ENCODE measurements at places on chromosomes 12 and 14.

DNA sequence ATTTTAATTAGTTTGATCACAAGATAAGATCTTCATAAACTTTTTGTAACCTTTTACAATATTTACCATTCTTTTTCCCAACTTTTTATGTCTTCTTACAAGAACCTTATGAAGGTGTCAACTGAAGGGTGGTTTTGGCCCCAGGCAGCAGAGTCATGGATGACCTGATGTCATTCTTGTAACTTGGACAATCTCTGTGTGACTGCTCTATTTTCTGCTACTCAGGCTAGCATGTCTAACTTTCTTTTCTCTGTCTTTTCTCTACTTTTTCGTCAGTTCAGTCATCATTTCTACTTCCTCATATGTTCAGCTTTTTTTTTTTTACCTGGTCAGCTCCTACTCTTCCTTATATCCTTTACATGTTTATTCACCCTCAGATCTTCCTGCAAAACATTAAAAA is 150.7 kb upstream of the PTPRQ start:
- no peak for DNase-seq

DNA sequence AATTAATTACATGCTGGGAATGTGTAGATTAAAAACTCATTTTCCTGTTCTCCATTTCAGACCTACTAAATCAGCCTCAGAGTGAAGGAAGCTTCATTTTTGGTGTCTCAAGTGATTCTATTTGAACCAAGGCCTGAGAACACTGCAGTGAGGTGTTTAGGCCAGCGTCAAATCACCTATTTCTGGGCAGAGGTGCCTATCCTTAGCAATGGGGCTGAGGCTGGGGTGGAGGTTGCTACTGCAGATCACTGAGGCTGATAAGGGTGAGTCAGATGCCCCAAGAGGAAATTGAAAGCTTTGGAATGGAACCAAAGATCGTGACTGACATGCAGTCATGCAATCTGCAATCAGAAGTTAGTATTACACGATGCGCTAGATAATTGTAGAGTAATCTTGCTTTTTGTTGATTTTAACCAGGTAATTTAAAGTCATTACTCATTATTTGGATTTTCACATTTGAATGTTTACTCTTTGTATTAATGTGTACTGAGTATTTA is 4.4 kb downstream of the TXNRD1 start:
- no peak for DNase-seq

- DNase-seq = no peak
These were observed 500.1 kb upstream of the CCDC196 start for GRCh38 chr14:65986041-65986440.

- no peak for DNase-seq
These were observed 175.9 kb upstream of the BMP4 start for GRCh38 chr14:54132496-54132895.

- DNase-seq = no peak
These were observed 62.3 kb downstream of the FOS start for GRCh38 chr14:75340921-75341320.

DNA sequence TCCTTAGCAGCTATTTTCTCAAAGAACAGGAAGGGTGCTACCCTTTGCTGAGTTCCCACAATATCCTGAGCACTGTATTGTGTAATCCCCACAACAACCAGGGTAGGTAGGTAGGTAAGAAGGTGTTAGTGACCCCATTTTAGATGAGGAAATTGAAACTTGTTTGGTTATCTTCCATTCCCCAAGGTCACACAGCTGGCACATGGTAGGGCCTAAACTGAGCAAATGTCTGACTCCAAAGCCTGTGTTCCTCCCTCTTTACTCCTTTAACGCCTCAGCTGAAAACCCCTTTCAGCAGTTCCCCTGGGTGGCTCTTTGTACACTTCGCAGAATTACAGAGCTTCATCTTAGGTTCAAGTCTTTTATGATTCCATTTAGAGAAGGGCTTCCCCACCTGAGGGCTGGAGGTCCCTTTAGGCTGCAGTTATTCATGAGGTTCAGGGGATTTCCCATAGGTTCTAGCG is 26.5 kb upstream of the RIC8B start:
- peak; percentile 32 for DNase-seq

DNA sequence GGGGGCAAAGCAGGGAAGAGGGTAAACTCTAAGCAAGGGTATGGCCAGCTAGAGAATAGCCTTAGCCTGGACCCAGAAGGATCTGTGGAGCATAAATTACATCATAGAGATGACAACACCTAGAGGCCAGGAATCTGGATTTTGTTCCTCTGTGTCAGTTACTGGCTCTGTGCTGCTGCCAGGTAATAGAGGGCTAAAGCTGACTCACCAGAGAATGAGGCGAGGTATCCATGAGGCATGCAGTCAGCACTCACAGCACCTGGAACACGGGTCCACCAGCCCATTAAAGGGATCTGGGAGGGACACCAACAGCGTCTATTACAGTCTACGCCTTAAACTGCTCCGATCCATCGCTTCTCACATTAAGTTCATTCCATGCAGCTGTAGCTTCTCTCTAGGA is 74.9 kb upstream of the CMKLR1 start:
- no peak for DNase-seq

GRCh38 chr12:120249875-120250795 is 15.4 kb downstream of the PXN start:
- no peak for DNase-seq

DNA sequence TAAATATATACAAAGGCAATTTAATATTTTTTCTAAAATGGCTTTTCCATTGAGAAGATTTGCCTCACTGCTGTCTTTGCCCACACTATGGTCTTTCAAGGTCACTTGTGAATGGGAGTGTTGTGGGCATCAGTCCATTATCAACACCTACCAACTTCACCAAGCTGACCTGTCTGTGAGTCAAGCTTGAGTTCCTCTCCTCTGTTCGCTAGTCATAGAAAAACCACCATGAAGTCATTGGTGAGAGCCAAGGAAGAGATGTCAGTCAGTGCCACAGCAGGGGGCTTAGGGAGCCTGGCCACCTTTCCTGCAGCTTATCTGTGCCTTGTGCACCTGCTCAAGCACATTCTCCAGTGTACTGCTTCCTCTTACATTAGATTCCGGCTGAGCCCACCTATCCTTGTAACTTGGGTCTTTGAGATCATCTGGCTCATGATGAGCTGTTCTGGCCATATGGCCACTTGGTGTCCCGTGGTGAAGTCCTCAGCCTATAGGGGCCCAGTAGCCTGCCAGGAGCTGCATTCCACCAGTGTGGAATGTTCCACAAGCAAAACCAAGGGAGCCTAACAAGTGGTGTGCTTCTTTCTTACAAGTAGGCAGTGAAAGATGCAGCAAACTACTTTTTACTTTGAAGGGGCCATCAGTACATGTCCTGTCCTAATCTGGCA is 80.8 kb upstream of the C12orf71 start:
- no peak for DNase-seq

- DNase-seq = no peak
These were observed 156.6 kb downstream of the DAD1 start for GRCh38 chr14:22432348-22432976.

- DNase-seq = peak; percentile 68
These were observed 62.5 kb upstream of the PYGL start for GRCh38 chr14:51006781-51007211.

DNA sequence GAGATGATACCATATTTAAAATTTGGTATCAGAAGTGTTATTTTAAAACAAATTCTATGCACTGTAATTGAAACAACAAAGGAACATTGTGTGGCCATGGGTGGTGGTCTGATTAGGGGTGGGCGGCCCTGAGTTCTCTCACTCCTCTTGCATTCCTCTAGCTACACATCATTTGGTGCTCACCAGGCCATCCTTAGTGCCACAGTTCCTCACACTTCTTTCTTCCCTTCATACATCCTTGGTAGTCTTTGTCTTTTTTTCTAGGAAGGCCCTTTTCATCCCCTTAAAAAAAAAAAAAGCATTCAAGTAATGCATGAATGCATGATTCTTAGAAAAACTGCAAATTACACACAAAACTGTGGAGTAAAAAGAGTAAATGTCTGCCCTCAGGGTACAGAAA is 2.4 kb upstream of the MANSC4 start:
- no peak for DNase-seq

- DNase-seq = no peak
These were observed 32.7 kb upstream of the NAP1L1 start for GRCh38 chr12:76117067-76117691.

DNA sequence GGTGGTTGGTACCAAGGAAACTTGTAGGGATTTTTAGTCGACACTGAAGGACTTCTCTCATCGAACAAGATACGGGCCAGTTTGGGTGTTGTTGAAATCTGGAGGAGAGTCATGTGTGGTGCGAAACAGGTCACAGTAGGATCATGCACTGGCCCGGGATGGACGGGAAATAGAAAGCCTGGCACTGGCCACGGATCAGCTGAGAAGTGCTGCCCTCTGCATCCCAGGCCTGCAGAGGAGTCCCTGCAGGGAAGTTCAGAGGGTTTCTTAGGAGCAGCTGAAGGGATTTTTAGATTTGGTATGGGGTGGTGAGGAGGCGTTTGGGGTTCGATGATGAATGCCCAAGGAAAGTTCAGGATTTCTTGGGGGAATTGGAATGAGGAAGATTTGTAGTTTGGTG is 63.1 kb downstream of the TSPAN9 start:
- DNase-seq = no peak

DNA sequence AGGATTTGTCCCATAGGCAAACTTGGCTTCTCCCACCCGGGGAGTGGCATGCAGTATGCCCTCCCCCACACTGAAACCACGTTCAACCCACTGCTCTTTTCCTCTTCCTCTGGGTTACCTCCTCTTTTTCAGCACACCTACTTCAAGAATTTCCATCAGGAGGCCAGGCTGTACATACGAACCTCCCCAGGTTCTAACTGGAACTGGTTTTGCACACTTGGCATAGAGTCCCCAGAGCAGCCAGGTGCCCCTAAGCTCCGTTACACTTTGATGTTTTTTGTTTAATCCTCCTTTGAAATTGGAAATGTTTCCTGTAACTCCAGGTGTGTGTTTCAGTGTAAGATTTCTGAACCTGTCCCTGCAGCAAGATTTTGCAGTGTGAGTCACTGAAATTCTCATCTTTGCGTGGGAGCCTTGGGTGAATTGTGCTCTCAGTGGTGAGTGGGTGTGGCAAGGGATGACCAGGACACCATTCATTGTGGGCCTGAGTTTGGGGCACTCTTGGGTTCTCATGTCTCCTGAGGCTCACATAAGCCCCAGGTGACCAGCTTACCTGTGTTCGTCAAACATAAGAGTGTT is 18.2 kb downstream of the CD9 start:
- no peak for DNase-seq

GRCh38 chr12:67982164-67982563 is 7.1 kb upstream of the IFNG-AS1 start:
- no peak for DNase-seq

- DNase-seq = no peak
These were observed 110.6 kb downstream of the RPL10L start for GRCh38 chr14:46540986-46541385.

GRCh38 chr12:10941916-10942607 is 3.0 kb upstream of the TAS2R14 start:
- DNase-seq = no peak

DNA sequence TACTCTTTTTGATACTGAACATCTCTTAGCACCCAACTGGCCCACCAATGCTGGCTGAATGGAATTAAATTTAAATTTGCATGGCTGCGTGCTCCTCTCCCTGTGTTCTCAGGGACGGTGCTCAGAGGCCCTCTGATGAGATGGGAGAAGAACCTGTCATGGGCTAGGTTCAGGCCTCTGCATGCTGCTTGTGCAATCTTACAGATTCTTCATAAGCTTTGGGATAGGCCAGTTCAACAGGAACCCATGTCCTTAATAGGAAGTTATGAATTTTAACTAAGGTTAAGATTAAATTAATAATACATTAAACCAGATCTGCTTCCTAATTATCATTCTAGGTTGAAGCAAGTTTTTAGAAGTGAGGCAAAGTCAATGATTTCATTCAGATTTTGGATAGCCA is 119.7 kb upstream of the LRIG3 start:
- no peak for DNase-seq

DNA sequence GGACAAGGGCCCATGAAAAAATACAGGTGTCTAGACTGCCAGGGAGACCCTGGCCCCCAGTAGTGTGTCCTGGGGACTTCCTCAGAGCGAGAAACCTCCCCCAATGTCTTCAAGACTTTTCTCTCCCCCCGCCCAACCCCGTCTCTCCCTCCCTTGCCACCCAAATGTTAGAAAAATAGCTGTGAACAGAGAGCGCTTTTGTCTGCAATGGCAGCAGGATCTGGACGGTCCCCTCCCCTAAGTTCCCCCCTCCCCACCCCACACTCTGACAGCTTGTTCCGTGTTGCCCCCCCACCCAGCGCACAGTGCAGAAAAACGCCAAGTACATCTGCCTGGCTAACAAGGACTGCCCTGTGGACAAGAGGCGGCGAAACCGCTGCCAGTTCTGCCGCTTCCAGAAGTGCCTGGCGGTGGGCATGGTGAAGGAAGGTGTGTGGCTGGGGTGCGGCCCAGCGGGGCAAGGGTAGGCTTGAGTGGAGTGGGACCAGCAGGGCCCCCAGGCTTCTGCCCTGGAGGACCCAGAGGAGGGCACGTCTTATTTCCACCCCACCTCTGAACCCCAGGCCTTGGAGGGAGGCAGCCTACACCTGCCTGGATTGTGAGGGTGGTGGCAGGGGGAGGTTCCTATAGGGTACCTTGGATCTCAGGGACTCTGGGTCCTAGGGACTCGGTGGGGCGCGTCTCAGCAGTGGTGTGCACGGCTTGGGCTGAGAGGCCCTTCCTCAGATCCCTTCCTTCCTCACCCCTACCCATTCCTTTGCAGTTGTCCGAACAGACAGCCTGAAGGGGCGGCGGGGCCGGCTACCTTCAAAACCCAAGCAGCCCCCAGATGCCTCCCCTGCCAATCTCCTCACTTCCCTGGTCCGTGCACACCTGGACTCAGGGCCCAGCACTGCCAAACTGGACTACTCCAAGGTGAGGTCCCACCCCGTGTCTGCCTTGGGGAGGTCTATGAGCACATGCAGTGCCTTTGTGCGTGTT is 4.8 kb downstream of the NR4A1 start:
- DNase-seq = no peak

- DNase-seq = no peak
These were observed 3.3 kb downstream of the PRICKLE1 start for GRCh38 chr12:42586268-42586667.

DNA sequence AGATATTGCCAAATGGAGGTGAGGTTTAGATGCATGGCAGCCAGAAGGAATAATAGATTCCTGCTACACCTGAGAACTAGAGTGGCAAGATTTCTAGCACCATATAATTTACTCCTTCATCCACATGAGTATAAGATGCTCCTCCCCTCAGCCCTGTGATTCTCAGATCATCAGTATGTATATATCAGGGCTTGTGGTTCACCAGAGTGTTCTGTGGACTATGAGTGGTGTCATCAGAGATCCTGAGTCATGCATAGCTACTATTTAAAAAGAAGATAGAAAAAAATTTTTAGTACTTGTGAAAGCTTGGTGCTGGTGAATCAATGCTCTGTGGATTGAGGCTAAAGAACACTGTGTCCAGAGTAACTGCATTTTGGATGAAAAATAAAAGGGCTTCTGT is 285.9 kb downstream of the BMP4 start:
- no peak for DNase-seq

DNA sequence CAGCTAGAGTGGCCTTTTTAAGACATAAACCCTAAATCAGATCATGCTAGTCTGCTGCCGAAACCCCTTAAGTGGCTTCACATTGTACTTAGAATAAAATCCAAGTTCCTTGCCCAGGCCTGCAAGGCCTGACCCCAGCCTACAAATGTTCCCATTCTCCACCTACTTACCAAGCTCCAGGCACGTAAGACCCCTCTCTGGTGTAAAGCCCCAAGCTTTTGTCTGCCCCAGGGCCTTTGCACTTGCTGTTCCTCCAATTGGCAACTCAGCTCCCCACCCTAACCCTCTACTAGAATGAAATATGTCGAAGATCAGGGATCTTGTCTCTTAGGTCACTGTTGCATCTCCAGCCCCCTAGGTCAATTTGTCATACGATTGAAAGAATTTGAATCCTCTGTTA is 27.1 kb upstream of the MED13L start:
- DNase-seq = no peak

- no peak for DNase-seq
These were observed 67.7 kb upstream of the CD163 start for GRCh38 chr12:7571257-7571656.
